A549 (cell line): ENCODE measurements at places on chromosomes 13 and 19.

DNA sequence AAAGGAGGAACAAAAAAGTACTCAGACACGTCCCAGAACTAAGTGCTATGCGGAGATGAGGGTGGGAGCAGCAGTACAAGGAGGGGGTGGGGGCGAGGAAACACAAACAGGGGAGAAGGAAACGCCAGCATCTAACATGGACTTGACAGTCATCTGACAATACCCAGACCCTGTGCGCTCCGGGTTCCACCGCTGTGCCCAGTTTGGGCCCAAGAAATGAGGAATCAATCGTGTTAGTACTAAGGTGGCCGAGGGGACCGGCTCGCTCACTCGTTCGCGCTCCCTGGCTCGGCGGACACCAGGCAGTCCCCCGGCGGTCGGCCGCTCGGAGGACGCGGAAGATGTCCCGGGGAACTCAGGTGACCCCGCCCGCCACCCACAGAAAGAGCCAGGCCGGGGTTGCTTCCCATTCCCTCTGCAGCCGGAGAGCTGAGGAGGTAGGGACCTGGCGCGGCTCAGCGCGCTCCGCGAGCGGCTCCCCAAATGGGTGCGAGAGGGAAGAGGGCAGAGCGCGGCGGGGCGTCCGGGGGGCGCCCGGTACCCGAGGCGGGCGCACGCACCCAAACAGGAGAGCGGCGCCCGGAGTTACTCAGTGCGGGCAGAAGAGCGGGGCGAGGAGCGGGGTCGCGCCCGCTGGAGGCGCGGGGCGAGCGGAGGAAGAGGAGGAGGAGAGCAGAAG, 616 bp downstream of the TSHZ3 start:
- DNase-seq = peak; percentile 47

DNA sequence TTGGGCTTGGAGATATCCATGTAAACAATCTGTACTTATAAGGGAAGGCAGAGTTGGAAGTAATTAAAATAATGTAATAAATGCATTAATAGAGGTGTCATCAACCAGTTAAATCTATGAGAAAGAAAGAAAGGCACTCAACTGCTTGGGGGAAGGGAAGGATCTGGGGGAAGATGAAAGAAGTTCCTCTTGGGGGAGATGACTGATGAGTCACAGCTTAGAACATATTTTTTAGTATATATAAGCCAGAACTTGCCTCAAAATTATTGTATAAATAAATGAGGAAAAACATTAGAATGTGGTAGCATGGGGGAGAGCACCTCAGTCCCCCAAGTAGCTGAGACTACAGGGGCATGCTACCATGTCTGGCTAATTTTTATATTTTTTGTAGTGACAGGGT, 205.8 kb downstream of the GGACT start:
- no peak for DNase-seq

GRCh38 chr13:41188584-41188983, 5.8 kb downstream of the KBTBD7 start:
- DNase-seq = no peak

DNA sequence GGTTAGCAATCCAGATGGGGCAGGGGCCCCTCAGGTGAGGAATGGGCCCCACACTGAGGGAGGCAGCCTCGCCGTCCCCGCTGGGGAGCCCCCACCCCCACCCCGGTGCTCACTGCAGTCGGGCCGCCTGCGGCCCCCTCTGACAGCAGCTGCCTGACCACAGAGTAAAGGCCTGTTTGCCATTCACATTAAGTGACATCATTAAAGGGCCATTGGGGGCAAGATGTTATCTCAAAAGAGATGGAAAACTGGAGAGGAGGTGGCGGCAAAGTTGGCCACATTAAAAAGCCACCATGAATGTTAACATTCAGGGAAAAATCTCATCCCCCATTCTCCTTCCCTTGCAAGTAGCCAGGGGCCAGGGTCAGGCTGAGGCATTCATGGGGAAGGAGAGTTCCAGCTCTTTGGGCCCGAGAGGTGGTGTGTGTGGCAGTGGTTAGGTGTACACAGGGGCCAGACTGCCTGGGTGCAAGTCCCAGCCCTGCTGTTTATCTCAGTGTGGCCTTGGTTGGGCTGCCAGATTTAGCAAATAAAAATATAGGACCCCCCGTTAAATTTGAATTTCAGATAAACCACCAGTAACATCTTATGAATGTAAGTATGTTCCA, 20.9 kb downstream of the VSTM2B start:
- DNase-seq = no peak

GRCh38 chr13:40433577-40433976, 232.9 kb downstream of the FOXO1 start:
- no peak for DNase-seq

GRCh38 chr19:27805848-27806247, 1407.1 kb downstream of the UQCRFS1 start:
- DNase-seq = no peak

DNA sequence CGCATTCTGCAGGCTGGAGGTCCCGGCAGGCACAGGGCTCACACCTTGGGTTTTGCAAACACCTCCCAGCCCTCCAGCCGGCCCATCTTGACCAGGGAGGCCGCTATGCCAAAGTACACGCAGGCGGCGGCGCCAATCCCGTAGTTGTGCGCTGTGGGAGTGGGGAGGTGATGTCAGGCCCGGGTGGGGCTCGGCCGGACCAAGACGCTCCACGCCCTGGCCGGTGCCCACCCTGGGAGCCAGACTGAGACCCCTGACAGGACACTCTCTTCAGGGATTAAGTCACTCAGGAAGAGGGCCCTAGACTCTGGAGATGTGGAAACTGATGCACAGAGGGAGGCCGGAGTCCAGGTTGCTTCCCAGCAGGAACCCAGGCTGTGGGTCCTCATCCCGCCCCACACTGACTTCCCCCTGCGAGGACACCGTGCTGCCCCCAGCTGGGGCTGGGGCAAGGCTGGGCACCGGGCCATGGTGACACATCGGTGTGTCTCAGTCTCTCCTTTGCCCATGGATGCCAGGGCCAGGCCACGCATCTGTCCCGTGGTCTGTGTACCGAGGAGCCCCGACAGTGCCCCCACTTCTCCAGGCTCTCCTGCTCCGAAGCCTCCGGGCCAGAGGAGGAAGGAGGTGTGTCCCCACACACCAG, 8.8 kb downstream of the NDUFA11 start:
- DNase-seq = no peak

GRCh38 chr19:32349724-32350470, 4.5 kb downstream of the ZNF507 start:
- DNase-seq = no peak

- DNase-seq = peak; percentile 89
Measured at GRCh38 chr19:36772311-36773222, at the start of gene ZNF850. ZNF850 (minus strand) TSS chr19:36772807; CDS start chr19:36762606, 10,201 bp downstream.

DNA sequence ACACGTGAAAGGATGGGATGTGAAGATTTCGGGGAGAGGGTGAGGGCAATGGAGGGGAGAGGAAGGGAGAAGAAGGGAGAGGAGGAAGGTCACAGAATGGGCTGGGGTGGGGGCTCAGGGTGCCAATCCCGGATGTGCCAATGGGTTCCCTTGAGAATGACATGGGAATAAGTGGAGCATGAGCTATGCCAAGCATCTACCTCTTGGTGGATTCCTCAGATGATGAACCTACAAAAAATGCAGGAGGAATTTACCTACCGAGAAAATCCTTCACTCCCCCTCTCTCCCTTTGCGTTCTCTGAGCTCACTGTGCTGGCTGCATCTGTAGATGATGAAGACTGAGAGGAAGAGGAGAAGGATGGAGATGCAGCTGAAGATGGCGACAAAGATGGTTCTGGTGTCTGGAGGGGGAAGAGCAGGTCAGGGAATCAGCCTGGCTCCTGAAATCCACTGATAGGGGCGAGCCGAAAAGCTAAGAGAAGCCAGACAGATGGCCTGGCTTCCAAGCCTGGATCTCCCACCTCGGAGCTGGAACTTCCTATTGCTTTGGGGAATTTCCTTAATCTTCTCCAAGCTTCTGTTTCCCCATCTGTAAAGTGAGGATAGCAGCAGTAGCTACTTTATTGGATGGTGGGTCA, 21.6 kb downstream of the VSTM1 start:
- no peak for DNase-seq

DNA sequence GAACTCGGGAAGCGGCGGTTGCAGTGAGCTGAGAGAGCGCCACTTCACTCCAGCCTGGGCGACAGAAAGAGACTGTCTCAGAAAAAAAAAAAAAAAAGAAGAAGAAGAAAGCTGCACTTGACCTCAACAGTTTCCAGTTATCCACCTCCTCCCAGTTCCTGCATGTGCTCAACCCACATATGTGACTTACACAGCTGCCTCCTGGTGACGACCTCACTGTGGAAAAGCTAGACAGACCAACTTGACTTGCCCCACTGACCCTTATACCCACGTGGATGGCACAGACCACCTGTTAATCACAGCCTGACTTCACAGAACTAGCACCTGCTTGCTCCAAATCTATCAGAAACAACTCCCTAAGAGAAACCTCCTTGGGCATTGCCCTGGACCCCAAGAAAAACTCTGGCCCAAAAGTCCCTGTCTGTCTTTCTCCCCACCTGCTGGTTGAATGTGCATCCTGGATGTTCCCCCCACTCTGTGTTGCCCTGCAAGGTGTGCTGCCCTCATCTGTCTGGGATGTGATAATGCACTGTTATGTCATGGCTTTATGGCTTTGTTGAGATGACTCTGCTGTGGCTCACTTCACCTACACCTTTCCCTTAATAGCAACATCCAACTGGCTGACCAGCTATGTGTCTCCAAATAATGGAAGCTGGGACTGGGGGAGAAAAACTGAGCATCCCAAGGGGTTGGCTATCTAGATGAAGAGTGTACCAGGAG, 2.8 kb downstream of the ZNF20 start:
- no peak for DNase-seq

GRCh38 chr13:37534676-37535075, 63.9 kb downstream of the POSTN start:
- DNase-seq = no peak

- no peak for DNase-seq
Measured at GRCh38 chr19:33402421-33403220, 29.1 kb downstream of the CEBPG start.

DNA sequence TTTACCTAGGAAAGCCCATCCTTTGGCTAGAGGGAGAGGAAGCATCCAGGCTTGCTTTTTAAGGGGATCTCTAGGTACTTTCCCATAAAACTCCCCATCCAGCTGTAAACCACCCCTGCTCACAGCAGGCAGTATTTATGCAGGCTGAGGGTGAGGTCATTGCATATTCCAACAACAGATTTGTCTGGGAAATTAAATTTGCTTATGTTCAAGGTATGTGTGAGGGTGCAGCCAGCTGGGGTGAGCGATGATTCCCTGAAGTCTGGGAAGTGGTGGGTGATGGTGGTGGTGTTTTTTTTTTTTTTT, 96.3 kb upstream of the C1QTNF9B start:
- no peak for DNase-seq

DNA sequence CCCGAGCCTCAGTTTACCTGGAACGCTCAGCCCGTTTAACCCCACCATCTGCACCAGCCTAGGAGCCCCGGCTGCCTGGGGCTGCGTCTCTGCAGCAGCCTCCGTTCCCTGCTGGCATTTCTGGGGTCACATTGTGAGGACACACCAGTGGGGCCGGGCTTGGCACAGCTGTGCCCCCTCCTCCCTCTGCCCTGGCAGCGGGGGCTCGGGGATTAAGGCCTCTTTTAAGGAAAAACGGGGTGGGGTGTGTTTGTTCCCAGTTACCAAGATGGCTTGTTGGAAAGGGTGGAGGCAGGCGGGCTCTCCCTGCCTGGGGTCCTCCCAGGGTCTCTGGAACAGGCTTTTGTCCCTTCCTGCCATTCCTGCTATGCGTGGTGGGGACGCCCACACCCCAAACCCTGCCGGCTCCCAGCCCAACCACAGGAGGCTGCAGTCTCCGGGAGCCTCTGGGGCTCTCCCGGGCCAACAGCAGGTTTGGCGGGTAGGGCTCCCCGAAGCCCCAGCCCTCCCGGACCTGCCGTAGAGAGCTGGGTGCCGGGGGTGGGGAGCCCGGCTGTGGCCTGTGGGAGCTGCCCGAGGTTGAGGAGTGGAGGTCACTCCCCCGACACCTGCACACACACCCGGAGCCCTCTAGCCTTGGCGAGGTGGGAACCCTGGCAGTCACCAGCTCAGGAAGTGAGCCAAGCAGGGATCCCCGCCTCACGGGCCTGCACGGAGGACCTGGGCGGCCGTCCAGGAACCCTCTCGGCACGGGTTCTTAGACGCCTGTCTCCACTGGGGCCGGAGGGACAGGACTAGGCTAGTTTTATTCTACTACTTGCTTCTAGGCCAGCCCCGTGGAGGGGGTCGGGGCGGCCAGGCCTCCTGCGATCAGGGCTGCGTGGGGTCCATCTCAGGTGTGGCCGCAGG, 36.9 kb downstream of the GADD45B start:
- no peak for DNase-seq
